ENCODE measurements at places on chromosomes 5 and 9.

DNA sequence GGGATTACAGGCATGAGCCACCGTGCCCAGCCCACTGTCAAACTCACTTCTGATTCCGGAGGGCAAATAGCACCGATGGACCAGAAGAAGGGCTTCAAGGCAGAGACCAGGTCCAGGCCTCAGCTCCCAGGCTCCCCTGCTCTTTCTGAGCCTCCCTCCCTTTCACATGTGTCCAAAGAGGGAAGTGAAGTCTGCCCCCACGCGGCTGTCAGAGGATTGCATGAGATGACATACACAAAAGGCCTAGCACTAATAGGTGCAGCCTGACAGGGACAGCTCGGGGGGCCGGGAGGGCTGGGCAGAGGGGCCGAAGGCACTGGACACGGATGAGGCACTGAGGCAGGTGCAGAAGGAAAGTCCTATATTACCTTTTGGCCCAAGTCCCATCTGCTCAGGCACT lies 16.1 kb downstream of the FBP1 start:
- DNase-seq: no peak

GRCh38 chr5:10351199-10351905 lies 2.1 kb upstream of the MARCHF6 start:
- DNase-seq: no peak

- no peak for DNase-seq
These were observed 125.7 kb downstream of the BARX1 start for GRCh38 chr9:93829271-93830011.

GRCh38 chr5:28903643-28904042 lies 1865.3 kb upstream of the CDH9 start:
- DNase-seq: no peak

- no peak for DNase-seq
These were observed 81.5 kb downstream of the CAAP1 start for GRCh38 chr9:26811106-26811505.

GRCh38 chr9:36912620-36913019 lies 121.4 kb downstream of the PAX5 start:
- no peak for DNase-seq

DNA sequence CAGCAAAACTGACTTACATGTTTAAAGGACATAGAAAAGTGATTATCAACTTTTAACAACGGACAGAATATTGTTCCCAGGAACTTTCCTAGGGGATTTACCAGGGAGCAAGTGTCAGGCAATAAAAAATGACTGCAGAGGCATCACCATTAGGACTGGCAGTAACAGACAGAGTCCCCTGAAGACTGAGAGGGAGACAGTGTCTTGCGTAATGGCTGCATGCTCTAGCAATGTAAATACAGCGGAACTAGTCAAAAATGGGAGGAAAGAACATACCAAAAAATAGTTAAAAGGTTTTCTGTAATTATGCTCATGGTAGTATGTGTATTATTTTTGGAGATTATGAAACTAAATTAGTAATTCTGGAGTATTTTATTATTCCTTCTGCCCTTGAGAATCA lies 181.8 kb downstream of the CRB2 start:
- no peak for DNase-seq

GRCh38 chr9:35681341-35682002 lies 7.7 kb downstream of the CA9 start:
- DNase-seq: no peak

GRCh38 chr9:91412941-91413340 lies 10.7 kb downstream of the NFIL3 start:
- no peak for DNase-seq
